HEK293T (cell line): ENCODE measurements at places on chromosomes 4 and X.

GRCh38 chrX:139126493-139126892 lies 404.0 kb upstream of the F9 start:
- peak; percentile 58 for DNase-seq

DNA sequence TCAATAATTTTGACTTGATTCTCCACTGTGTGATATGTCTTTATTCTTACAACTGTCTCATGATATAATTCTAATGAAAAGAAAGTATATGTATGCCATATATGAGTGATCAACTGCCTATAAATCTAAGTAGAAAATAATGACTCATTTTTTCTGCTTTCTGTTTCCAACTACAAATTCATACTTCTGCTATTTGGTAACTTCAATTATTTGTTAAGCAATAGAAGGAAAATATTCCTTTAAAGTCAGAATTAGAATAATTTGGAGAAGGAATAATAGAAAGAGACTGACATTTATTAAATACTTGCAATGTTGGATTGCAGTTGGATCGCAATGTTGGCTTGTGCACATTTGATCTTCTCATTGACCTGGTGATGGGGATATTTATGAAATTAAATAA lies 204.2 kb upstream of the PACRGL start:
- no peak for DNase-seq

DNA sequence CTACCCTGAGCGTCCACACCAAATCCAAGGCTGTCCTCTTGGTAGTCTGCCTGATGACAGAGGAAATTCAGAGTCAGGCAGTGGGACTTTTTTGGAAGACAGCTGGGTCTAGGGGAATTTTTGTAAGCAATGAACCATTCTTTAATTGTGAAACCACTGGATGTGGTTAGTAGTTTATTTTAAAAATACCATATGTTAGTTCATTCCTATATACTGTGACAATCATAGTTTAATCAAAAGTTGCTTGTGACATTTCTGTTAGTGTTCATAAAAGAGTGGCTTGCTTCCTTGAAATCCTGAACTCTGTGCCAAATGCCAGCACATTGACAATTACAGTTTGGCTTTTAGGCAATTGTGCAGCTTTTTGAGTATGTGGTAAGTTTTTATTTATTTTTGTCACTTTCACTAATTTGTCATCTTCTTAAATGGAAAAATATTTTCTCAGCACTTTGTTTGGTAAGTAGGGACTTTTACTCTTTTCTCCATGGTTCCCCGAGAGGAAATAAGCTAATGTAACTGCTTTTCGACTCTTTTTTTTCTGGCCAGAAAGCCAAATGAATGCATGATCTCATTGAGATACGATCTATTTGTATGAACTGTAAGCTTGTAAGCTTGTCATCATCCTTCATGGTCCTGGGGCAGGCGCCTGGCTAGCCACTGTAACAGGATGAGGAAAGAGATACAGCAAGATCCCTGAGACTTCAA lies 72.6 kb upstream of the SLC4A4 start:
- no peak for DNase-seq

DNA sequence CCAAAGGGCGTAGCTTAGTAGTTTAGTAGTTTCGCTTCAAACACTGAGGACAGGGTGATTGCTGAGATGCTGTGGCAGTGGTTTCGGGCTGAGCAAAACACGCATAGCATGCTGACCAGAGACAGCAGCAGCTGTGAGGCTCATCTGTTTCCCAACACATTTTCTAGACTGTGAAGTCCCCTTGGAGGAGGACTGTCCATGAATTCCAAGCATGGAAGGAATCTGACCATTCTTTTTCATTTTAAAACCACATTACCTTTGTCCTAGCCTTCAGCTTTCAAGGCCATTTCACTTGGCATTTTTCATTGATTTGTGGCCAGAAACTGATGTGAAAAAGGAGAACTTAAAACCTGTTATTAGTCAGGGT lies 240.9 kb downstream of the PALLD start:
- no peak for DNase-seq

GRCh38 chr4:98749206-98749605 lies 90.8 kb upstream of the TSPAN5 start:
- no peak for DNase-seq

GRCh38 chr4:33485111-33485510 lies 2759.2 kb downstream of the ARAP2 start:
- no peak for DNase-seq

GRCh38 chrX:10945498-10945897 lies 165.6 kb upstream of the HCCS start:
- no peak for DNase-seq

DNA sequence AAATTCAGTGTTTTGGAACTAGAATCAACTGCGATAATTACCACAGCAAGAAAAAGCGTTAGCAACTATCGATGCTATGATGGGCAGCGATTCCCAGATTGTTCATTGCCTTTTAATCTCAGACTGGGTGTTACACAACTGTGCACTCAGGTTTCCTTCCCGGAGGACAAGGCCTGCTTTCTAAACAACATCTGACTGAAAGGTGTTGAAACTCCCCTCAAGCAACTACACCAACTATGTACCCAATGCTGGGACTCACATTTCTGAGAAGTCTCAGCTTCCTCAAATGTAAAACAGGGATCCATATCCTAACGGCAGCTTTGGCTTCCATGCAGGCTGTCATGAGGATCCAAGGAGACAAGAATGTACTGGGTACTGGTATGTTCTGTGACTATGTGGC lies 8.2 kb downstream of the GABRE start:
- no peak for DNase-seq

GRCh38 chr4:48499551-48500066 lies 9.6 kb downstream of the ZAR1 start:
- no peak for DNase-seq
